ENCODE measurements at places on chromosomes 11 and 22.
A peak's percentile ranks its signal among the peaks of the same experiment; 100 is the strongest.

DNA sequence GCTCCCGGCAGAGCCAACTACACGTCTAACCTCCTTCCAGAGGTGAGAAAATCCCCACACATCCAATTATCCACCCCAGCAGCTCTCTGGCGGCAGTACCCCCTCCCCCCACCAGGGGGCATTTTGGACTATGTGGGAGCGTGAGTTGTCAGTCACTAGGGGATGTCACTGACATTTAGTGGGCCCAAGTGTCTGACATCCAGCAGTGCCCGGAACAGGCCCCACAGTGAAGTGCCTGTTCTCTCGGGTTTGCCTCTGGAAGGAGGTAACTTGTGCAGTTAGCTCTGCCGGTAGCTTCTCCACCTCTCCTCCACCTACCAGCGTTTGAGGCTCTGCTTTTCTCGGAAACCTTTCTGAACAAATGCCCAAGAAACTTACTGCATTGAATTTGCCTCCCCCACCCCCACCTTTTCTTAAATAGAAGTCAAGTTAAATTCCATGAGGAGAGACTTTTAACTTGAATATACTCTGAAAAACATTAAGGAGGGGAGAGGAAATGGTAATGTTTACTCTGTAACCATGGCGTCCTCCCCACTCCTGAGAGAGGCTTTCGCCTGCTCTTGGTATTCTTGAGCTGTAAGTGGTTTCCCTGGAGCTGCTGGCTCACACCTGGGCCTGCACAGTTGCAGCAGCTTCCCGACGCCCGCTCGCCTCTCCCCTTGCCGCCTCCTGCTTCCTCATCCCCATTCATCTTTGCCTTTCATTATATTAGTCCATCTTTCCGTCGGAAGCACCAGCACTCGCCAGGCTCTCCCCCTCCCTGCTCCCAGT lies 112.8 kb downstream of the WNT7B start:
- peak; percentile 63 for DNase-seq

DNA sequence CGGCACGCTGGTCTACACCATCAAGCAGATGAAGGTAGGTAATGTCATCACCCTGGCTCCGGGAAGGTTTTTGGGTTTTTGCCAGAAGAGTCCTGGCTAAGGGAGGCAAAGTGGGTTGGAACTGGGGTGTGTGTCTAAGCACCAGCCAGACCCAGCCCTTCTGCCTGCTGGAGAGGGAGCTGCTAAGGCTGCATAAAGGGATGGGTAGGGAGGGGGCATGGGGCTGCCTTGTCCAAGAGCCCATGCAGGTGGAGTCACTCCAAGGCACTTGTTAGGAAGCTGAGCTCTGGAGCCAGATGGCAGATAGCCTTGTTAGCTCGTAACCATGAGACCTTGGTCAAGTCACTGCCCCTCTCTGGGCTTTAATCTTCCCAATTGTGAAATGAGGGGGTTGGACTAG lies 48.0 kb downstream of the TIMP3 start:
- no peak for DNase-seq

- DNase-seq: no peak
Measured at GRCh38 chr11:117750916-117751662, 45.9 kb downstream of the DSCAML1 start.

DNA sequence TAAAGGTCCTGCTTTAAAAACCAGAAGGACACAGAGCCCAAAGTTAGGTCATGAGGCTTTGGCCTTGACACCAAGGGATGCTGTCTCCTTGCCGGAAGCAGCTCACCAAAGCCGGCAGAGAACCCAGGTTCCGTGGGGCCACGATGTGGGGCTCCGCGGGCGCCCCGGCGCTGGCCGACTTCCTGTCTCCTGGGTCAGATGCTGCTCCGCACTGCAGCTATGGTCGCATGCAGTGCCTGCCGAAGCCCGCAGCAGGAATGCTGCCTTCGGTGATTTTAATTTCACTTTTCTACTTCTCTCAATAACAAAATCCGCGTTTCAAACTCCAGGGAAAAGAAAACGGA lies 454 bp upstream of the OTUB1 start:
- DNase-seq: no peak

GRCh38 chr11:121348220-121348875 lies 55.8 kb downstream of the SC5D start:
- DNase-seq: no peak

DNA sequence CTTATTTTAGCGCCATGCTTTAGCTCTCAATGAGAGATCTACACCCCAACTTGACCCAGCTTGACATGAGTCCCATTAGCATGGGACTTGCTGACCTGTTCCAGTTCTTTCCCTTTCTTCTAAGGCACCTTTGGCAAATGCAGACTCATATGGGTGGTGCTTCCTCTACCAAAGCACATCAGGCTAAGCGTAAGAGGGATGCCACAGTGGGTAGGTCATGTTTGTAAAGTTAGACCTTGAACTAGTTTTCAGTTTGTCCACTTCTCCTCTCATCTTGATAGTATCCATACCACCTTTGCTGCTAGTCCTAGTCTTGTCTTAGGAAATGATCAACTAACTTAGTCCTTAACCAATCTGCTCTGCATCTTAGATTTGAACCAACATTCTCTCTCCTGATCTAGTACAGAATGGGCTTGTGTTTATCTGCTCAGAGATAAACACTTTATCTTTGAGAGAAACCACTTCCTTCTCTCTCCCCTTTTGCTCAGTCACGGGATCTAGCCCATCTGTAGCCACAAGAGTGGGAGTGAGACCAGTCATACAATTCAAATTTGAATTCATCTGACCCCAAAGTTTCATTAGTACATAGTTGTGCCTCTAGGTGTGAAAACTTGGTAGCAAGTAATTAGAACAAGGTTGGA lies 72.1 kb upstream of the CD44 start:
- no peak for DNase-seq

GRCh38 chr11:103325686-103326069 lies 216.5 kb downstream of the DYNC2H1 start:
- DNase-seq: no peak

DNA sequence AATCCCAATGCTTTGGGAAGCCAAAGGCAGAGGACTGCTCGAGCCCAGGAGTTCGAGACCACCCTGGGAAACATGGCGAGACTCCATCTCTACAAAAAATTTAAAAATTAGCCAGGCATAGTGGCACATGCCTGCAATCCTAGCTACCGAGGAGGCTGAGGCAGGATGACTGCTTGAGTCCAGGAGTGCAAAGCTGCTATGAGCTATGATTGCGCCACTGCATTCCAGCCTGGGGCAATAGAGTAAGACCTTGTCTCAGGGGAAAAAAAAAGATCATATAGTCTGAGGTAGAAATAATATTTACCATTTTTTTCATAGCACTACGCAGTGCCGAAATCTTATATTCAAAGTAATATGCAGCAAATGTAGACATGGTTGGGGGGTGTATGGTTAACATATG lies 47.8 kb downstream of the MRTFA start:
- DNase-seq: no peak

DNA sequence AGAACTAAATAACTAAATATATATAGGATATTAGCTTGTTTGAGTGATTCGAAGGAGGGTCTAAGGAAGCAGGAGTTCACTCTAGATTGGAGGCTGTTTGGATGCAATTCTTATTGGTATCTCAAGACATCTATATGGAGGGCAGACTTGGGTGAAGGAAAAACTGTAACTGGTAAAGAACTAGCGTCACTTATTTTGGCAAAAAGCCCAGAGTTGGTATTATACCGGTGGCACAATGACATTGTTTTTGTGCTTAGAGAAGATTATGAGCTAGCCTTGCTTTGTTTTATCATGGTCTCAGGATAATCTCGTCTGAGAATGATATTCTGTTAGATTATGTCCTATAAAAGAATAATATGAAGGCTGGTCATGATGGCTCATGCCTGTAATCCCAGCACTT lies 6.0 kb upstream of the SLC35F2 start:
- no peak for DNase-seq

DNA sequence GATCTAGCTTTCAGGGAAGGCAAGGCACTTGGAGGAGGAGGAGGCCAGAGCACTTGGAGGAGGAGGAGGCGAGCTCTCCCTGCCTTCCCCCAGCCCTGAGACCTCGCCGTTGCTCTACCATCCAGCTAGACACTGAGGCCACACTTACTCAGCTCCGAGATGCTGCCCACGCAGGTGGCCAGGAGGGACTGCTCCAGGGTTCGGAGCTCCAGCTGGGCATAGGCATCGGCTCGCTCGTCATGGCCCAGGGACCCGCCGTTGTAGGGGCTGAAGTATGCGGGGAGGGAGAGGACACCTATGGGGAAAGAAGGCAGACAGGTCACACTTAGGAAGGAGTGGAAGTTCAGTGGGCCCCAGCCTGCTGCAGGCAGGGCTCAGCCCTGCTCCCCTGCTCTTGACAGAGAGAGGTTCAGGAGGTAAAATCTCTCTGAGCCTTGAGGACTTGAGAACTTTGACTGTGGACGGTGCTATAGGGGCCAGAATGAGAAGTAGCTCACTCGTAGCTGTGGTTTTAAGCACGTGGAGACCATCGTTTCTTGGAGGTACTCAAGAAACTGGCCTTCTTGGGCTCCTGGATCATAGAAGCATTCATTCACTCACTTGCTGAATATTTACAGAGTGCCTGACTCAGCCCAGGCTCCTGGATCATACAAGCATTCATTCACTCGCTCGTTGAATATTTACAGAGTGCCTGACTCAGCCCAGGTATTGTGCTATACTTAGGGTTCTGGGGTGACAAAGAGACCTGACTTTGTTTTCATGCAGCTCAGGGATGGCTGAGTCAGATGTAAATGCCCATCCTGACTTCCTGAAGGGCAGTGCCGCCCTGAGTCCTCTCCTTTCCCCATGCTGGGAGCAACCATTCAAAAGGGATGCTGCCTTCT lies 99.2 kb downstream of the NAT10 start:
- no peak for DNase-seq

DNA sequence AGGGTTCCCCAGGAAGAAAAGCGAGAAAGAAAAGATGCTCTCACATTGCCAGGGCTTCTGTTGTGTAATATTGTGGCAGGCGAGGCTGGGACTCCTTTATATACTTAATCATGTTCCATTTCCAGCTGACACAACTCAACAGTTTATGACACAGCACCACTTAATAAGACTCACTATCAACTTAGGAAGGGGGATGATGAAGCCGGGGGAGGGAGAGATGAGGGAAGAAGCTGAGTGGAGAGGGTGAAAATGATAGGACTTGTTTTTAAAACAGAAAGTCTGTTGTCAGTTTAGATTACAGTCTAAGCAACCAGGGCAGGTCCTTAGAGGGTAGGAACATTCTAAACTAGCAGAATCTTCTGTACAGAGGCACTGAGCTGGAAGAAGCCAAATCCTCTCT lies 397.0 kb downstream of the NXPE2 start:
- no peak for DNase-seq

DNA sequence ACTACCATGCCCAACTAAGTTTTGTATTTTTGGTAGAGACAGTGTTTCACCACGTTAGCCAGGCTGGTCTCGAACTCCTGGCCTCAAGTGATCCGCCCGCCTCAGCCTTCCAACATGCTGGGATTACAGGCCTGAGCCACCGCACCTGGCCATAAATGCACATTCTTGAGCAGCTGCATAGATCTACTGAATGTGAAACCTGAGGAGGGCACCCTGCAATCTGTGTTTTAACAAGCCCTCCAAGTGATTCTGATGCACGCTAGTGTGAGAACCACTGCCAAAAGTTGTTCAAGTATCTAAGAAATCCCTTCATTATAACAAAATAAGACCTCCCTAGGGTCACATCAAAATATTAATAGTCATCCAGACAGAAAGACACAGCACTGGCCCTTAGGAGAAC lies 89.3 kb downstream of the RDX start:
- no peak for DNase-seq

DNA sequence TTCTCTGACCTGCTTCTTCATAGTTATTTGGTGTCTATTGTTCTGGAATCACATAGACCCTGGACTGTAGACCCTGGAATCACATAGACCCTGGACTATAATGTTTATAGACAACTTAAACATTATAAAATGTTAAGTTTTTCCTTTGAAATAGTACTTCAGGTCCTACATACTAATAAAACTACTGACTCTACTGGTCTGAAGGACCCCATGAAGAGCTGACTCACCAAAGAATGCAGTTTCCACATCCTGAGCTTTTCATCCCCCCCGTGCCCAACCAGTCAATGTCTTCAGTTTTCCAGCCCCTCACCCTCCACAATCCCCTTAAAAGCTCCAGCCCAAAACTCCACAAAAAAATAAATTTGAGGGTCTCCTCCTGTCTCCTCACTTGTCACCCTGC lies 6.6 kb upstream of the PLEKHA7 start:
- DNase-seq: no peak

DNA sequence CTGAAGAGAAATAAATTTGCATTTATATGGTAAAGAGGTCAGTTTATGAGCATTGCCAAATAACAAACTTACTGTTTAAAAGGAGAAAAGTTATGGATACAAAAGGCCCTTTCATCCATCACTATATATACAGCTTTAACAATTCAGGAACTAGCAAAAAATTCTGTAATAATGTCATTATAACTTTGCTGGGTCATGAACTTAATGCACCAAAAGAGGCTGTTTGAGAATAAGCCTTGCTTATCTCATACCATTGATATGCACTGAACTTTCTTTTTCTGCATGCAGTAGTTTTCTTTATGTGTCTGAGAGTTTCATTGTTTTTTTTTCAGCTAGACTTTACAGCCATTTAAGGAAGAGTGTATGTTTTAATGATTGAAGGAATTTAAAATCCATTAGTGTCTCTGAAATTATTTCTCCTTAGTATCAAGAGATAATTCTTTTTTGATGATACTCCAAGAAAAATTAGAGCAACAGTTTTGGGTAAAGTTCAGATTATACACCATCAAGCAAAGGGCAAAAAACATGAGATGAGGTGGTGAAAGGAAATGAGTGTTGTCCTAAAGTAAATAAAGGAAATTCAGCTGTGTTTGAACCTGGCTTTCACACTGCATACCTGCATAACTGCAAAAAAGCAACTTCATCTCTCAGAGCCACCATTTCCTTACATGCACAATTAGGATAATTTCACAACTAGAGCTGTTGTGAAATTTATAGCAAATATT lies 188.2 kb upstream of the ANO3 start:
- DNase-seq: no peak

DNA sequence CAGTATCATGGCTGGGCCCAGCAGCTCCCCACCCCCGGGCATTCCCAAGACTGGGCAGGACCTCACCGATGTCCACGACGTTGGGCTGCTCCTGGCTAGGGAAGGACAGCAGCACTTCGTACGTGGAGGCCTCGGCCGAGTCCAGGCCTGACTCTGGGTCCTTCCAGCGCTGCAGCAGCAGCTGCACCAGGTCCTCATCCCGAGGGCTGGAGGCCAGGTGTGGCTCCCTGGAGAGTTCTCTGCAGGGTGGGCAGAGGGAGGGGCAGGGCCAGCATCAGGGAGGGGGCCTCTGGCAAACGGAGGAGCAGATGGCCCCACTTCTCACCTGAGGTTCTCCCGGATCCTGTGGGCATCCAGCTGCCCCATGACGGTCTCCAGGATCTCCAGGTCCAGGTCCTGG lies 341 bp downstream of the NAALADL1 start:
- no peak for DNase-seq

- DNase-seq: no peak
Measured at GRCh38 chr11:47130543-47130942, 46.1 kb downstream of the ARFGAP2 start.

- DNase-seq: no peak
Measured at GRCh38 chr22:41596776-41597634, 7.4 kb upstream of the PMM1 start.

All from stimulated activated CD4-positive, alpha-beta T cell treated with anti-CD3 and anti-CD28 coated beads, Interleukin-1b, Interleukin-23, amount 100 ng/mL, for 1 hour (primary cell).